ENCODE measurements at places on chromosomes 2 and 18.

DNA sequence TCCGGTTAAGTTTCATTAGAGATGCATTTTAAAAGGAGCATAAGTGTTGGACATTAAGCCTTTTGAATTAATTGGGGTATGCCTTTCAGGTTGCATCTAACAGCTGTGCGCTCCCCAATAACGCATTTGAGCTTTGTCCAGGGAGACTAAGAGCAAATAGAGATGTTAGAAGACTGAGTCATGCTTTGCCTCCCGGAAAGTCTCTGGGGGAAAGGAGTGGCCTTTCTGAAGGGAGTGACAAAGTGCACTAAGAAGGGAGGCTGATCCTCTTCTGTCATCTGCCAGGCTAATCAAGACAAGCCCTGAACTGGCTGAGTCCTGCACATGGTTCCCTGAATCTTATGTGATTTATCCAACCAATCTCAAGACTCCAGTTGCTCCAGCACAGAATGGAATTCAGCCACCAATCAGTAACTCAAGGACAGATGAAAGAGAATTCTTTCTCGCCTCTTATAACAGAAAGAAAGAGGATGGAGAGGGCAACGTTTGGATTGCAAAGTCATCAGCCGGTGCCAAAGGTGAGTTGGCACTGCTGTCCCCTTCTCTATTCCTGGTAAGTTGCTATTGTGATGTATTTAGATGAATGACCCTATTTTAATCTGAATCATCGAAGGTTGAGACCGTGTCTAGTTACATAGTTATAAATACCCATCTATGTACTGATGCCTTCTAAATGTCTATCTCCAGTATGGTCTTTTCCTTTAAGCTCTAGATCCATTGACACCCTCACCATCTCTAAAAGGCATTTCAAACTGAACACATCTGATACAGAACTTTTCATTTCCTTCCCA is 12.1 kb downstream of the TTL start:
- H3K4me1 ChIP-seq: no peaks in the 10 kb centered on the region
- no peaks in the 10 kb centered on the region for H3K27me3 ChIP-seq
- H3K4me3 ChIP-seq: no peak overlapping the region
- peaks cover 4% of the 10 kb centered on the region for H3K36me3 ChIP-seq

DNA sequence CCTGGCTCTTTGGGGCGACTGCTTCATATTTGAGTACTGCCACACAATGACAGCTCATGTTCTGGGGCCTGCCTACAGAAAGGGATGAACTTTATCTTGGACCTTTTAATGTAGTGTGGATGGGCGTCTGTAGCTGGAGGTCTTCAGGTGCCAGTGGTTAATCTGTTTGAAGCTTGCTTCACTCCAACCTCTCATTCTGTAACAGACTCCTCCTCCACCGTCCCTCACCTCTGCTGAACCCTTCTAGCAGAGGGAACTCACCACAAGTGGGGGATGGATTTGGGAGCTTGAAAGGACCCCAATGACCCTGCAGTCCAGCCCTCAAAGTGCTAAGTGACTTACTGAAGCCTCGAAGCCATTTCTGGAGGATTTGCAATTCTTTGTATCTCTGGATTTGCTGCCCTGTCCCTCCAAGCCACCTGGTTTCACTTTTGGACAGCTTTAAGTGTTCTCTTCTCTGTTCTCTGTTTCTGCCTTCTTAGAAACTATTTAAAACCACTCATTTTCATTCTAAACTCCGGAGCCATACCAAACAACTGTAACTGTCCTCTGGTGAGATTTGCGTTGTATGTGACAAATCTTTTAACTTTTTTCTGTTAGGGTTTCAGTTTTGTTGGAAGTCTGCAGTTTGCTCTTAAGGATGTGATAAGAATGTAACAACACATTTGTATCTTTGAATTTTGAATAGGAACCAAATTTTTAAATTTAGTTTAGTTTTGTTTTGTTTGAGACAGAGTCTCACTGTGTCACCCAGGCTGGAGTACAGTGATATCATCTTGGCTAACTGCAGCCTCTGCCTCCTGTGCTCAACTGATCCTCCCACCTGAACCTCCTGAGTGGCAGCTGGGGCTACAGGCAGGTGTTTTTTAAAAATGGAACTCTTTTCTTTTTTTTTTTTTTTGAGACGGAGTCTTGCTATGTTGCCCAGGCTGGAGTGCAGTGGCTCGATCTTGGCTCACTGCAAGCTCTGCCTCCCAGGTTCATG is 37.0 kb upstream of the CASP8 start:
- no peak overlapping the region for H3K4me3 ChIP-seq
- no peak for DNase-seq
- H3K27me3 ChIP-seq: peaks cover 7% of the 10 kb centered on the region
- H3K27ac ChIP-seq: no peak overlapping the region
- no peaks in the 10 kb centered on the region for H3K4me1 ChIP-seq

DNA sequence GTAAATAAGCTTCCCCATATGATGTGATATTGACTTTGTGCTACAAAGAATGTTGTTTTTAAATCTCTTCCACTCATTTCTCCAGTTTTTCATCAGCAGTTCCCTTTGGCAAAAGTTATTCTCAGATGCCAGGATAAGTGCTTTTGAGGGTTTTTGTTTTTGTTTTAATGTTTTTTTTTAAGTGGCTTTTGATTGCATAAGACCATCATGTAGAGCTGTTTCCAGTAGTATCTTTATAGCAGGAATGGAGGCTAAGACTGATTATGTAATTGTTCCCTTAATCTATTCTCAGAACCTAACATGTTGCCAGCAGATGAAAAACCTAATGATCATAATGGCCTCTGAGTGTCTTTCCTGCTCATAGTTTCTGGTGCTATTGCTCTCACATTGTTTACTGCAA is 77.9 kb downstream of the CABLES1 start:
- H3K4me1 ChIP-seq: peaks cover 22% of the 10 kb centered on the region
- H3K4me3 ChIP-seq: no peak overlapping the region
- DNase-seq: no peak
- H3K27me3 ChIP-seq: no peaks in the 10 kb centered on the region
- H3K27ac ChIP-seq: peak overlapping the region; percentile 0

DNA sequence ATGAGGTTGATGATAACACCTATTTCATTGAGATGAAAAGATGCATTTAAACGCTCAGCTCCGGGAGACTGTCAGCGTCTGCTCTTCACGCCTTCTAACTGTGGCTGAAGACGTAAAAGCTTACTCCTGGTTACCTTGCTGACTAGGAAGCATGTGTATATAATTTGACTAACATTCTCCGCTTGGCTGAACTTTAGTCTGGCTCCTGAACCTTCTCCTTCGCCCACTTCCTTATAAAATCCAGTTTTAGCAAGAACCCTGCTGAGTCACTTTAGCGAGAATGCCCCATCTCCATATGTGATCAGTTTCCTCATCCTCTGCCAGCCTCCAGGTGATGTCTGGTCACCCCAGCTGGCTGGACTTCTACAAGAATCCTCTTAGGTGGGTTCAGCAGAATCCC is 12.7 kb upstream of the CREG2 start:
- H3K36me3 ChIP-seq: no peaks in the 10 kb centered on the region
- H3K27me3 ChIP-seq: peaks cover 9% of the 10 kb centered on the region
- H3K4me1 ChIP-seq: peaks cover 10% of the 10 kb centered on the region
- no peak overlapping the region for H3K27ac ChIP-seq
- no peak overlapping the region for H3K4me3 ChIP-seq

GRCh38 chr2:16251511-16252225 is 311.3 kb downstream of the MYCN start:
- H3K27ac ChIP-seq: no peak overlapping the region
- no peak overlapping the region for H3K4me3 ChIP-seq
- no peak for DNase-seq
- no peaks in the 10 kb centered on the region for H3K36me3 ChIP-seq
- H3K27me3 ChIP-seq: peaks cover 23% of the 10 kb centered on the region
- H3K4me1 ChIP-seq: no peaks in the 10 kb centered on the region

DNA sequence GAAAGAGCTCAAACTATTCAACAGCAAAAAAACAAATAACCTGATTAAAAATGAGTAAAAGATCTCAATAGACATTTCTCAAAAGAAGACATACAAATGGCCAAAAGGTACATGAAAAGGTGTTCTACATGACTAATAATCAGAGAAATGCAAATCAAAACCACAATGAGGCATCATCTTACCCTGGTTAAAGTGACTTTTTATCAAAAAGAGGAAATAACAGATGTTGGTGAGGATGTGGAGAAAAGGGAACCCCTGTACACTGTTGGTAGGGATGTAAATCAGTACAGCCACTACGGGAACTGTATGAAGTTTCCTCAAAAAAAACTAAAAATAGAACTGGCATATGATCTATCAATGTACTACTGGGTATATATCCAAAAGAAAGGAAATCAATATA is 39.8 kb upstream of the TMEM163 start:
- H3K27me3 ChIP-seq: peaks cover 29% of the 10 kb centered on the region
- DNase-seq: no peak
- peaks cover 6% of the 10 kb centered on the region for H3K4me1 ChIP-seq

DNA sequence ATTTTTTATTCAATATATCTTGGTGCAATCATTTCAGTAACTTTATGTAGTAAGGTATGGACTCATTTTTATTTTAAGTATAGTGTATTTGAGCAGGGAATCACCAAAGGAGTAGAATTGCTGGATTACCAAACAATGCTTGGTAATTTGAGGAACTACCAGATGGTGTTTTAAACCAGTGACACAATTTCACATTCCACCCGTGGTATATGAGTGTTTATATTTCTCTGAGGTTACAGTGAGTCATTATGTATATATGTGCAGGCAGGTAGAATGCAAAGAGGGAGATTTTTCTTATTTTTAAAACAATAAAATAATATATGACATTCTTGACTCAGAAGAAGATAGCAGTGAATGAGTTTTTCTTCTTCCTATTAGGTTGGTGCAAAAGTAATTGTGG is 596.9 kb downstream of the DCC start:
- H3K36me3 ChIP-seq: no peaks in the 10 kb centered on the region
- H3K27me3 ChIP-seq: no peaks in the 10 kb centered on the region
- no peak for DNase-seq

- DNase-seq: no peak
- H3K4me3 ChIP-seq: no peak overlapping the region
- no peaks in the 10 kb centered on the region for H3K36me3 ChIP-seq
- H3K27me3 ChIP-seq: no peaks in the 10 kb centered on the region
- no peaks in the 10 kb centered on the region for H3K4me1 ChIP-seq
Measured at GRCh38 chr2:67996772-67997527, 65.9 kb downstream of the C1D start.

DNA sequence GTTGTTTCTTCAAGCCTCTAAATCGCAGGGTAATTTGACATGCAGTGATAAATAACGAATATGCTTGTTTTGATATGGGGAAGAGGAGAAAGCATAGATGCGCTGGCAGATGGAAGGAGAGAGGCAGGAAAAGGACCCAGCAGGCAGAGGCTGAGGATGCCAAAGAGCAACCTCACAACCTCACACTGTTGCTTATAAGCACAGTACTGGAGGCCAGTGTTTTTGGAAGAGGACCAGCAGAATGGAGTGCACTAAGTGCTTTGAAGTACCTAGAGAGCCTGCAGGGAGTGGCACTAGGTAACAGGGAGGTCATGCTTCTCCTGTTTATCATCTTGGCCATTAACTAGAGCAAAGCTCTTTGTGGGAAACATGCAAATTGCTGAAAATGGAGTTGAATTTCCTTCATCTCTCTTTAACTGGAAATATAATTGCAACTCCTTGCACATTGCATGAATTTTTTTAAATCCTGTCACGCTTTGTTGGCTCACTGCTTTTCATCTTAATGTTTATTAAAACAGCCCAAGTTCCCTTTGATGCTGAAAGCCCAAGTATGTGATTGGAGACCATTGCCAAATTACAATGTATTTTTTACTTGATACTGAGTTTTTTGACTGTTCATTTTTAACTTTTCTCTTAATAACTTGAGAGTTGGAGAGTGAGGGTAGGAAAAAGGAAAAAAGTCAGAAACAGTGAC is 236.4 kb downstream of the LRRTM1 start:
- peaks cover 16% of the 10 kb centered on the region for H3K27me3 ChIP-seq
- H3K4me3 ChIP-seq: no peak overlapping the region
- no peak overlapping the region for H3K27ac ChIP-seq
- no peak for DNase-seq
- H3K36me3 ChIP-seq: no peaks in the 10 kb centered on the region

- peaks cover 4% of the 10 kb centered on the region for H3K36me3 ChIP-seq
- H3K4me3 ChIP-seq: no peak overlapping the region
- peak overlapping the region; percentile 96 for H3K27ac ChIP-seq
- H3K4me1 ChIP-seq: peaks cover 100% of the 10 kb centered on the region
Measured at GRCh38 chr2:120938045-120938771, 202.5 kb downstream of the GLI2 start.

DNA sequence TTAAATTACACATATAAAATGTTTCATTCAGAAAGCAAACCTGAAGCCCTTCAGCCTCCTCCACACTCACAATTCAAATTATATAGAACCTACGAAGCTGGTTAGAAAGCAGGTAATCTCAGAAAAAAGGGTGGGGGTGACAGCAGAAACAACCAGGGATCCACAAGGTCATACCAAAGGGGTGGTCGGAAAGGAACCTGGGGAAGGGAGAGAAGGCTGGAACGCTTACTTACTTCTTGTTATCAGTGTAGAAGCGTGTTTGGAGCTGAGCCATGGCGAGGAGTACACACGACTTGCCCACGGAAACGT is 316 bp downstream of the WDR12 start:
- H3K4me3 ChIP-seq: peak overlapping the region; percentile 97
- H3K27ac ChIP-seq: peak overlapping the region; percentile 95
- no peaks in the 10 kb centered on the region for H3K27me3 ChIP-seq
- no peak for DNase-seq

- no peak overlapping the region for H3K4me3 ChIP-seq
- no peak overlapping the region for H3K27ac ChIP-seq
- no peak for DNase-seq
- H3K27me3 ChIP-seq: no peaks in the 10 kb centered on the region
Measured at GRCh38 chr2:200222791-200223190, 83.7 kb upstream of the SPATS2L start.

- no peak for DNase-seq
- peaks cover 11% of the 10 kb centered on the region for H3K27me3 ChIP-seq
- no peaks in the 10 kb centered on the region for H3K4me1 ChIP-seq
- no peaks in the 10 kb centered on the region for H3K36me3 ChIP-seq
- H3K27ac ChIP-seq: no peak overlapping the region
- no peak overlapping the region for H3K4me3 ChIP-seq
Measured at GRCh38 chr2:18106841-18107240, 228.4 kb downstream of the KCNS3 start.

- no peak for DNase-seq
- H3K4me1 ChIP-seq: peaks cover 3% of the 10 kb centered on the region
- H3K4me3 ChIP-seq: no peak overlapping the region
- H3K27me3 ChIP-seq: peaks cover 7% of the 10 kb centered on the region
- H3K27ac ChIP-seq: no peak overlapping the region
Measured at GRCh38 chr2:221596192-221596591, 24.1 kb upstream of the EPHA4 start.

DNA sequence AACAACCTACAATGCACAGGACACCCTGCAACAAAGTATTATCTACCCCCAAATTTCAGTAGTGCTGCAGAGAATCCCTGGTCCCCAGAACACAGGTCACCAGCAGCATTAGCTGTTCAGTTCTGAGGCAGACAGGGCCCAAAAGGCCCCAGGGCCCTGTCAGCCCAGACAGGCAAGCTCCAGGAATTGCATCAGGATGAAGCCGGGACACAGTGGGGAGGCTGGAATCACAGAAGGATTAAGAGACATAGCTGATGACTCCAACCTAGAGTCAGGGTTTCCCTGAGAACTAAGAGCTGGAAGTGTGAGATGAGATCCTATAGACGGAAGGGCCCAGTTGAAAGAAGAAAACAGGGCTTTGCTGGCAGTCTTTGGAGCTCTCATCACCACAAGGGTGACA is 148.1 kb downstream of the GALNT14 start:
- H3K27me3 ChIP-seq: peaks cover 3% of the 10 kb centered on the region
- H3K27ac ChIP-seq: no peak overlapping the region
- DNase-seq: no peak
- H3K4me1 ChIP-seq: no peaks in the 10 kb centered on the region

Data from chondrocyte (in vitro differentiated cells).